ENCODE measurements at places on chromosomes 1 and 21.

DNA sequence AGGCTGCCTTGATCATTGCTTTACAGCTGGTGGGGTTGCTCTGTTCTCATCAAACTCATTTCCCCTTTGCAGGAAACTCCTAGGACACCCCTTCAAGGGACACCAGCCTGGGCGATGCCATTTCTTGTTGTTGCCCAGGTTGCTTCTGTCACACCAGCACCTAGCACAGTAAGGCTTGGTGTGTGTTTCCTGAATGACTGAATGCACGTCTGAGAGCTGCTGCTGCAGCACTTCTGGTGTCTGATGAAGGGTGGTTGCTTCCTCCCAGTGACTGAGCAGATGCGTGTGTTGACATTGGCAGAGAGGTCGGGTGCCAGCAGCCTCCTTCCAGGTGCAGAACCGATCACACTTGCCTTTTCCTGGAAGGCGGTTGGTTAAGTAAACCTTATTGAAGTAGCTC lies 477.4 kb downstream of the CAMTA1 start:
- peak; percentile 97 for DNase-seq

GRCh38 chr1:112581586-112582192 lies 37.3 kb downstream of the ST7L start:
- no peak for DNase-seq

GRCh38 chr1:2588661-2589430 lies 2.3 kb downstream of the PRXL2B start:
- peak; percentile 51 for DNase-seq

- no peak for DNase-seq
Measured at GRCh38 chr1:170262276-170262939, 116.6 kb downstream of the NTMT2 start.

GRCh38 chr1:204435872-204436271 lies 24.3 kb upstream of the PPP1R15B start:
- DNase-seq: no peak
